ENCODE measurements at places on chromosomes 1 and 21.

- DNase-seq, result no peak
These were observed at the start of gene AKT3 for GRCh38 chr1:243850202-243850451. AKT3 (minus strand) TSS chr1:243850243; CDS start chr1:243843170, 7,073 bp downstream.

- no peak for DNase-seq
These were observed 80.1 kb downstream of the SH3BGR start for GRCh38 chr21:39531840-39532239.

DNA sequence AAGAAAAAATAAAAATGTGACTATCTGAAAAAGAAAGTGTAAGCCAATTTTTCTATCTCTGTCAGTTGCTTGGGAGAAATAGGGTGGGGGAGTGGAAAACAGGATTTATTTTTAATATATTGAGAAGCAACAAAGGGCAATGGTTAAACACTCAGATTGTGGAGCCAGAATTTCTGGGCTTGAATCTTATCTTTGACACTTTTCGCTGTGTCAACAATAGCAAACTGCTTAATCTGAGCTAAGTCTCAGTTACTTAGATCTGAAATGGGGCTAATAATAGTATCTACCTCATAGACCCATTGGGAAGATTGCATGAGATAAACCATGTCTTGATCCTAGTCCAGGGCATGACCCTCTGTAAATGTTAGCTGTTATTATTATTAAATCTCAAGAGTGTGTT is 468.1 kb downstream of the ADGRL2 start:
- no peak for DNase-seq

GRCh38 chr1:30295674-30296073 is 427.7 kb downstream of the MATN1 start:
- DNase-seq, result no peak

GRCh38 chr1:223147873-223148272 is 4.8 kb upstream of the TLR5 start:
- DNase-seq, result no peak

Data from Right ventricle myocardium inferior (tissue), 1 donor.